ENCODE measurements at places on chromosomes 1 and 21. TPM values are rescaled to one million over a fixed set of nuclear protein-coding genes. Genes with fewer than 3 reads are reported as not detected.

MYCL gene
- 9.0 TPM for polyA plus RNA-seq

GRCh38 chr1:235160957-235161684, at the start of gene RBM34:
Gene RBM34 (minus strand): TSS chr1:235161250. CDS start chr1:235161226, 24 bp downstream.
- peak; percentile 92 for DNase-seq

DNA sequence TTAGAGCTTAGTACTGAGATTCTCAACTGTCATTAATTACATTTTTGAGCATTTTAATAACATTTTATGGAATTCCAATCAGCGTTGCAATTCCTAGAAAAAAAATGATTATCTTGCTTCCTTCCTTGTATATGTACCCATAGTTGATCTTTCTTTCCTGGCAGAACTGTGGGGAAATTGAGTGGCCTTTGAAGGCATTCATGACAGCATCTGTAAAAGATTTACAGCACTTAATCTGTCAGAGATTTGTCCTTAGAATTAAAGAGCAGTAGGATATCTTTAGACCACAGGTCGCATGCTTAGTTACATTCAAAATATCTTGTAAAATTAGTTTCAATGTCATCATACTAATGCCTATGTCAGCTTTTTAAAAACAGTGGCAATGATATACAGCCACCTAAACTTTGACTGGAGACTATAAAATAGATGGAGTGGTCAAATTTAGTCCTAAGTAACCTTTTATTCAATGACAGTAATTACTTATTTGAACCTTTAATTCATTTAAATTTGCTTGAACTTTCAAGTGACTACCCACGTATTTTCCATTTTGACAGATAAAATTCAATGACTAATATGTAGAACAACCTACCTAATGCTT, 692.0 kb downstream of the NCAM2 start:
- no peak for DNase-seq

RGS8 gene
- polyA plus RNA-seq = 0.01 TPM

PTPRU gene
- not detected for polyA plus RNA-seq

DNA sequence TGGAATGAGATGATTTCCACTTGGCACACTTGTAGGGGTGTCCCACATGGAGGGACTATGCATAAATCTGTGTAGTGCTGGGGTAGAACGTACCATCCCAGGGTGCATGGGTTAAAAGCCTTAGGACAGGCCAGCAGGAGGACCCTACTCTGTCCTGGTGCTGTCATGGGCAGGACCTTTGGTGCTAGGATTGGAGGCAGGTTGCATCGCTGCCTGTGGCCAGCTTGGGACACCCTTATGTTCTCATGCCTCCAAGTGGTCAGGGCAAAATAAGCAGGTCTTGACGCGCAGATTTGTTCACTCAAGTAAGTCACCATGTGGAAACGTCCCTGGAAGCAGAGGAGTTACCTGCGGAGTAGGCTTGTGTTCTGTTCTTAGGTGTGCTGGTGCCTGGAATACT, 49.5 kb upstream of the RAB3GAP2 start:
- no peak for DNase-seq

DNA sequence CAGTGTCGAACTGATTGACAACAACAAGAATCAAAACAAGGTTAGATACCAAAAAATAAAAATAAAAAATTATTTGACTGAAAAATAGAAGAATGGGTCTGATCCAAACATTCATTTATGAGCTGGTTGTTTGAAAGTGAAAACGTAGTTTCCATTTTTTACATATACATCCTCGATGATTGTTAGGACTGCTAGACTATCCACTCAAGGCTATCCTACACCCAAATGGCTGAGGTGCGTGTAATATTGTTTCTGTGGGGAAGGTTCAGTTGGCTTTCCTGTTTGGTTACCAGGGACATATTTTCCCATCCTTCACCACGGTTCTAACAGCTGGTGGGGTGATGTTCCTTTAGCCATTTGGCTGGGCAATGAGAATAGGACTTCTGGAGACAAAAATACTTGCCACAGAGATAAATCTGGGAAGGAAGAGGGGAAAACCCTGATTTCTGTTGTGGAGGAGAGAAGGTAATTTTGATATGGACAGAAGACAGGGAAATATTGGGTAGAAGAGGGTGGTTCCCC, 66.3 kb downstream of the MAP3K7CL start:
- DNase-seq = no peak

- no peak for DNase-seq
These were observed 30.1 kb upstream of the IL10 start for GRCh38 chr1:206802401-206802800.

DNA sequence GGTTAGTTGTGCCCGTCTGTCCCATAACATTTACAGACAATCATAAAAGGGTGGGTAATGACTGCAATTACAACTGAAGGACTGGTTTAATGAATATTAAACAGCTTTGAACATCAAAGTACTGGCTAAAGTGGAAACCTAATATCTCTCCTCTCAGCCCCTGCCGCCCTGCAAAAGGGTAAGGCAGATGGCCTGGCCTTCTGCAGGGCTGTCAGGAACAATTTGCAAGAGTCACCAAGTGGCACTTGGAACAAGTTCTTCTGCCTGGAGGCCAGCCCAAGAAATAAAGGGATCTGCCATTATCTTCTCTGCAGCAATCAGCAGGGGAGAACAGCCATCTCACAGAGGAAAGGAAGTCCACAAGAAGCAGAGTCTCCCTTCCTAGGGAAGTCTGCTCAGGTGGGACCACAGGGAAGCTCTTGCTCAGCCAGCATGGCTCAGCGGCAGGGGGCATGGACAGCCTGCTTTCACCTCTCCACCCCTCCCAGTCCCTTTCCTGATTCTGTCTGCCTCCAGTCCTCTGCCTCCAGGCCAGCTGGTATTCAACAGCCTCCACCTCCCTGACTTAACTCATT, 96.1 kb downstream of the TRABD2B start:
- no peak for DNase-seq

ELAVL4 gene
- polyA plus RNA-seq = 7.5 TPM

CCDC30 gene
- 0.81 TPM for polyA plus RNA-seq

GRCh38 chr1:53122961-53123413, 19.5 kb downstream of the SLC1A7 start:
- DNase-seq = no peak

C1orf87 gene
- not detected for polyA plus RNA-seq

DNA sequence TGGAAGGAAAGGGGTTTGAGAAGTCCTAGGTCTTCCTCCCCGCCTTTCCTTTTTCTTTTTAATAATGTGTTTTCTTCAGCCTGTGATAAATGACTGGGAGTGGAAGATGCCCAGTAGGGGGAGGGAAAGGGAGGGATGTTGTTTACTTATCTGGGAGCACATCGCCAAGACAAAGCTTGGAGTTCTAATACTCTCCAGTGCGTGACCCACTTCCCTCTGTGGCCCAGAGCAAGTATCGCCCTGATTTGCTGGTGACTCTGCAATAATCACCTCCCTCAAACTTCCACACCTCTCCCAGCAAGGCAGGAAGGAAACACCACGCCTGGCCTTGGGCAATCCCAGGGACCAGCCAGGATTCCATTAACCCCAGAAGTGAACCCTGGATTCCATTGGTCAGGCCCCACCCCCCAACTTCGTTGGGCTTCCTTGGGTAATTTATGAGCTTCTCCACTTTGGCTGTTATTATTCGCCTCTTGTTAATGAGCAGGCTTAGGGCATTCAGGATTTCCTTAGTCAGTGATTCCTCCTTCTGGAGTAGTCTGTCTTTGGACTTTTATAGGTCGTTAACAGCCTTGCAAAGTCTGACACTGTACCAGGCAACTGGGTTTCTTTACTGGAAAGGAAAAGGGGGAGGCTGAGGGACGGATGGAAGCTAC, 24.3 kb upstream of the GRHL3 start:
- peak; percentile 81 for DNase-seq

GRCh38 chr1:54609301-54609921, 13.9 kb downstream of the FAM151A start:
- no peak for DNase-seq

GRCh38 chr1:186426118-186426517, 34.8 kb downstream of the PDC start:
- DNase-seq = no peak

DNA sequence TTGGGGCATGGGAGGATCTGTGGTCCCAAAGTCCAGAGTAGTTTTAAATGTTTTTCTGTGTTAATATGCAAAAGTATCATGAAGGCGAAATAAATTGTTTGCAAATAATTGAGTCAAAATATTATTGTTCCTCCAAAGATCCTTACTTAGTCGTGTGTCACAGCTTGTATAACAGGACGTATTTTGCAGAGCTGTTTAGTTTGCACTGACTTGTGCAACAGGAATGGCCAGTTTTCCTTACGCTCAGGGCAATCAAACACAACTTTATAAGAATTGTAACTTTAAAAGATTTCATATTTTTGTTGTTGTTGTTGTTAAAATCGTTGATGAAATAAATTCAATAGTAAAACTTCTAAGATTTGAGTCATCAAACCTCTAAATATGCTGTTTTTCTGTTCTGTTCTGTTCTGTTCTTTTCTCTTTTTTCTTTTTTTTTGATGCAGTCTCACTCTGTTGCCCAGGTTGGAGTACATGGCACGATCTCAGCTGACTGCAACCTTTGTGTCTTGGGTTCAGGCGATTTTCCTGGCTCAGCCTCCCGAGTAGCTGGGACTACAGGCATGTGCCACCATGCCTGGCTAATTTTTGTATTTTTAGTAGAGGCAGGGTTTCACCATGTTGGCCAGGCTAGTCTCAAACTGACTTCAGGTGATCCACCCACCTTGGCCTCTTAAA, 60.6 kb downstream of the UCK2 start:
- DNase-seq = no peak

LIN28A gene
- polyA plus RNA-seq = 0.03 TPM

GRCh38 chr1:3632298-3632697, 7.5 kb downstream of the TPRG1L start:
- no peak for DNase-seq

PLA2G2D gene
- not detected for polyA plus RNA-seq

- DNase-seq = no peak
These were observed 515 bp downstream of the MAN1C1 start for GRCh38 chr1:25616987-25617624.

DNA sequence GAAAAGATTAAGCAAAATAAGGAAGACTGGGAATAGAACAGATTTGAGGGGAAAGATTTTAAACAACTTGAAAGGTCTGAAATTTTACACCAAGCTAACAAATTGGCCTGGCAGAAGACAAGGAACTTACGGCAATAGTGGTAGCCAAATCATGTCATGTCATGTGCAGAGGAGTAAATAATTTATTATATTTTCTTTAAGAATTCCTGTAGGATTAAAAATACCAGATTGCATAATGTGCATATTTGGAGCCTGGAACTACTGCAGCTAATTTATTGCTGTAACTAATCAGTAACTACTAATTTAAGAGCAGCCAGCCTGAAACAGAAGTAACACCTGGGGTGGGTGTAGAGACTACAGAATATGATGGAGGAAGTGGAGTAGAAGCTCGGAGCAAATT, 334.3 kb downstream of the TGFB2 start:
- no peak for DNase-seq

GRCh38 chr1:109372281-109372680, 25.4 kb downstream of the SORT1 start:
- DNase-seq = no peak

- DNase-seq = no peak
These were observed 117.7 kb downstream of the SLC45A1 start for GRCh38 chr1:8435569-8436071.
